ENCODE measurements at places on chromosomes 6 and 20. TPM values are rescaled to one million over a fixed set of nuclear protein-coding genes. Genes with fewer than 3 reads are reported as not detected.
A peak's percentile ranks its signal among the peaks of the same experiment; 100 is the strongest.

- H3K36me3 ChIP-seq = no peaks in the 10 kb centered on the region
- H3K4me1 ChIP-seq = no peaks in the 10 kb centered on the region
- H3K4me3 ChIP-seq = no peak overlapping the region
- H3K27ac ChIP-seq = no peak overlapping the region
- H3K27me3 ChIP-seq = no peaks in the 10 kb centered on the region
Measured at GRCh38 chr20:59824711-59825562, 108.5 kb downstream of the SYCP2 start.

DNA sequence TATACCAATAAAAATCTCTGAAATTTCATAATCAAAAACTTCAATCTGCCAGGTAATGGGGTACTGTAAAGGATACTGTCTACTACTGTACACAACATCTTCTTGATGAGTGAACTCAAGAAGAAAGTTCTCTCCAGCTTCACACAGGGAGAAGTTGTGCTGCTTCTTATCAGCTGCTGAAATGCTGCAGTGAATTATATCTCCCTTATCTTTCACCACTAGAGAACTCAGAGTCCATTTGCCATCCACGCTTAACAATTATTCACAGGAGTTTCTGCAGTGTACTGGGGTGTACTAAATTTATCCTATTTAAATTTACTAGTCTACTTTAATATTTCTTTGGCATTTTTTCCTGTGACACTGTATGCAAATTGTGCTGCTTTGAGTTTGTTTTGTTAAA lies 384.8 kb downstream of the TFAP2B start:
- no peak for DNase-seq
- no peak overlapping the region for H3K27ac ChIP-seq
- no peaks in the 10 kb centered on the region for H3K4me1 ChIP-seq
- H3K36me3 ChIP-seq = no peaks in the 10 kb centered on the region

The SUN5 gene
- total RNA-seq = 4.7 TPM

DNA sequence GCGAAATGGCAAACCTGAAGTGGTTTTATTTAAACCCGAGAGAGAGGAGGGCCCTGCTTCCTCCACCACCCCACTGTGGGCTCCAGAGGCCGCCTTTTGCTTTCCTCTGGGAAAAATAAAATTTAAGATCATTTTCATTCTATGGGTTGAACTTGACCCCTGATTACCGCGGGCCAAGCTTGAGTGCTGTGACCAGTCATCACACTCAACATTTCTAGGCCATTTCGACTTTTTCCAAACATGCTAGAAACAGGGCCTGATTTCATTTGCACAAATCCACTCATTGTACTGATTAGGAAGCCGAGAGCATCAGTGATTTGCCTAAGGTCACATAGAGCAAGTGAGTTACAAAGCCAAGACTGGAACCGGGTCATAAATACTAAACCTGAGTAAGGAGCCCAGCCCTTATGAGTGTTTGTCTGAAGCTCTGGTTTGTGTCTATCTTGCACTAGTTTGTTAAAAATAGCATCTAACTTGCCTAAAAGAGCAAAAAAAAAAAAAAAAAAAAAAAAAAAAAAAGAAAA lies 179.7 kb downstream of the DLL1 start:
- no peaks in the 10 kb centered on the region for H3K36me3 ChIP-seq
- no peak overlapping the region for H3K4me3 ChIP-seq
- no peak for DNase-seq
- H3K27me3 ChIP-seq = no peaks in the 10 kb centered on the region
- H3K4me1 ChIP-seq = no peaks in the 10 kb centered on the region

- no peaks in the 10 kb centered on the region for H3K27me3 ChIP-seq
- peaks cover 3% of the 10 kb centered on the region for H3K4me1 ChIP-seq
- no peaks in the 10 kb centered on the region for H3K36me3 ChIP-seq
- DNase-seq = peak; percentile 21
- peak overlapping the region; percentile 44 for H3K4me3 ChIP-seq
Measured at GRCh38 chr6:107491138-107491609, 1.3 kb downstream of the SOBP start.

DNA sequence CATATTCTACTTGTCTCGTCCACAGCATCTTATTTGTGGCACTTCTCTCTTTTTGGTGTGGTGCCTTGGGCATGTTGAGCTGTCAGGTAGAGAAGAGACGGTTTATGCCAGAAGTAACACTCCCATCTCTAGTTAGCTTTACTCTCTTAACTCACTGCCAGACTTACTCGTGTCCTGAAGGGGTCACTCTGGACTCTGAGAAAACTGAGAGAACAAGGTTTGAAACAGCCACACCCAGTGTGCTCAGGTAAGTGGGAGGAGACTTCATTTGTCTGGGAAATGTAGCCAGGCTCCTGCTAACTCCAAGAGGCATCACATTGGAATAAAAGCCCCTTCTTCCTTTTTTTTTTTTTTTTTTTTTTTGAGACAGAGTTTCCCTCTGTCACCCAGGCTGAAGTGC lies 360.8 kb downstream of the QKI start:
- no peaks in the 10 kb centered on the region for H3K27me3 ChIP-seq
- no peak for DNase-seq
- no peak overlapping the region for H3K27ac ChIP-seq

GRCh38 chr6:90463359-90463758 lies 123.5 kb downstream of the MAP3K7 start:
- H3K27ac ChIP-seq = no peak overlapping the region
- H3K4me1 ChIP-seq = no peaks in the 10 kb centered on the region
- H3K4me3 ChIP-seq = no peak overlapping the region
- DNase-seq = no peak
- no peaks in the 10 kb centered on the region for H3K36me3 ChIP-seq
- H3K27me3 ChIP-seq = no peaks in the 10 kb centered on the region

The CLIC1 gene
- 224 TPM for total RNA-seq

GRCh38 chr20:43749734-43750294 lies 23.0 kb upstream of the GTSF1L start:
- H3K4me1 ChIP-seq = no peaks in the 10 kb centered on the region
- H3K36me3 ChIP-seq = no peaks in the 10 kb centered on the region
- no peak overlapping the region for H3K4me3 ChIP-seq
- peak; percentile 49 for DNase-seq
